CD4-positive, alpha-beta T cell treated with Interleukin-4 for 1 hour (primary cell): ENCODE measurements at places on chromosomes 7 and 10.

- DNase-seq, result no peak
These were observed 21.8 kb upstream of the MYL7 start for GRCh38 chr7:44162785-44163395.

- peak; percentile 3 for DNase-seq
These were observed 24.0 kb upstream of the TM9SF3 start for GRCh38 chr10:96610817-96611216.

GRCh38 chr10:75358132-75358531, 43.4 kb downstream of the ZNF503 start:
- DNase-seq, result no peak

GRCh38 chr10:128575761-128576160, 449.5 kb upstream of the MKI67 start:
- DNase-seq, result no peak

- DNase-seq, result no peak
These were observed 1121.3 kb upstream of the AUTS2 start for GRCh38 chr7:68476966-68477365.

DNA sequence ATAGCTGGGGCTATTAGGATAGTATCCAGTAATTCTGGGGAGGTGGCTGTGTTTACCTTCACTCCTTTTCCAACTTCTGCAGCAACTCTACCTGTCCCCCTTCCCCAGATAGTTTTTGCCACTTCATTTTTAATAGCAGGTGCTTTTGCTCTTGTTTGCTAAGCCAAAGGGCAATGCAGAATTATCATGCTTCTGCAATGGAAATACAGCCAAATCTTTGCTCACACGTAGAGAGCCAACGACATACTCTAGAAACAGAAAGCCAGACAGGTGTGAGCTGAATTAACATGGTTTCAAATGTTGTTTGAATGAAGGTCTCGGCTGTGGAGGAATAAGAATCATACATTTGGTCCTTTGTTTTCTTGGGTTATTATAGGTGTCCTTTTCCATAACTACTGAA, 14.4 kb downstream of the PLEKHS1 start:
- DNase-seq, result no peak

DNA sequence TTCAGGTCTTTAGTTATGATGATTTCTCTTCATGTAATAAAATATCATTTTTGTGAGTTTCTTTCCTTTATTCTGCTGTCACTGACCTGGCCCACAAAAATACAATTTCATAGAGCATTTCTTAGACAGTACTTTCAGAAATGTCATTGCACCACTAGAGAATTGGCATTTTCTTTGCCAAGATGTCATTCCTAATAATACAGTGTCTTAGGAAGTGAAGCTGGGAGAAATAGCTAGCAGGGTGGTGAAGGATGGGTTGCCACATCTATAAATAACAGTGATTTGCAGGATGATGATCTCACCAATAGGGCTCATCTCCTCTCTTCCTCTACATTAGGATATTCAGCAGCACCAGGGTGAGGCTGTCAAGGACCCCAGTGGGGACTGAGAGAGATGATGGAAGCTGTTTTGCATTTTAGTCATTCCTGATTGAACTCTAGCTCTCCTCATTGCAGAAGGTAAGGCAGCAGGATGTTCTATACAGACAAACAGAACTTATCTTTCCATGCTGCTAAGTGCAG, 452.1 kb downstream of the NXPH1 start:
- DNase-seq, result no peak

DNA sequence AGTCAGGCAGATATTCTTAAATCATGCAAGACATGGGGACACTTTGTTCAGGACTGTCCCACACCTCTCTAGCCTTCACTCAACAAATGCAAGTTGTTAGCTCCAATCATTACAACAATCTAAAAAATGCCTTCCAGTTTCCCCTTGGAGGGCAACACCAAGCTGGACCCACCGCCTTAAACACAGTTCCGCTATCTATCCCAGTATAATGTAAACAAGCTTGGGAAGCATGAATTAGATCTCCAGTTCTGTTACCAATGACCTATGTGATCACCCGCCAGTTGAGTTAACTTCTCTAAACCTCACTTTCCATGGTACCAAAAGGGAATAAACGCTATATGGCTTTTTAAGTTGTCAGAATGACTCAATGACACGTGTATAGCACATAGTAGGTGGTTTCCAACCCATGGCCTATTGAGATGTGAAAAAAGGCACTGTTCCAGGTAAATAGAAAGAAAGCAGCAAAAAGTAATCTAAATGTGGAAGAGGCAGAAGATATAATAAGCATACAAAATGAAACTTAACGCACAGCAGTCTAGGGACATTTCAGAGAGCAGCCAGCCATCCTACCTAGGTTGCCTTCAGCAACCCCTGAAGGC, 2.4 kb upstream of the REEP3 start:
- DNase-seq, result no peak

GRCh38 chr7:155913291-155913690, 101.0 kb upstream of the SHH start:
- DNase-seq, result no peak

GRCh38 chr10:91051829-91052228, 130.9 kb upstream of the ANKRD1 start:
- no peak for DNase-seq

DNA sequence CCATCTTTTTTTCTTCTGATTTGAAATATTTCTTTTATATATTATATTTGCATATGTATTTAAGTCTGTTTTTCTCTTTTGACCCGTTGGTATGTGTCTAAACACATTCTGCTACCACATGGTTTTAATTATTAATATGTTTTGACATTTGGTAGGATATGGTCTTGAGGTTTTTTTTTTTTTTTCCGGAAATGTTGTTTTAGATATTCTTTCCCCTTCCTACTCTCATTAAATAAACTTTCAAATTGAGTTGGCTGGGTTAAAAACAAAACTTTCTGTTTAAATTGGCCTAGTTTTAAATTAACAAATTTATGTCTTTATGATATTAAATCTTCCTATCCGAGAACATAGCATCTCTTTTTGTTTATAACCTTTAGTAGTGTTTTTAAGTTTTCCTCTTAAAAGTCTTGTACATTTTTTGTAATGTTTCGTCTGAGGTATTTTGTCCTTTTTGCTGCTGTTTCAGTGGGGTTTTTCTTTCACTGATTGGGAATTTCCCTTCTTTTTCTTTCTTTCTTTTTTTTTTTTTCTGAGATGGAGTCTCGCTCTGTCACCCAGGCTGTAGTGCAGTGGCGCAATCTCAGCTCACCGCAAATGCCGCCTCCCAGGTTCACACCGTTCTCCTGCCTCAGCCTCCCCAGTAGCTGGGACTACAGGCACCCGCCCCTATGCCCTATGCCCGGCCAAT, 25.4 kb downstream of the STAM start:
- peak; percentile 73 for DNase-seq

DNA sequence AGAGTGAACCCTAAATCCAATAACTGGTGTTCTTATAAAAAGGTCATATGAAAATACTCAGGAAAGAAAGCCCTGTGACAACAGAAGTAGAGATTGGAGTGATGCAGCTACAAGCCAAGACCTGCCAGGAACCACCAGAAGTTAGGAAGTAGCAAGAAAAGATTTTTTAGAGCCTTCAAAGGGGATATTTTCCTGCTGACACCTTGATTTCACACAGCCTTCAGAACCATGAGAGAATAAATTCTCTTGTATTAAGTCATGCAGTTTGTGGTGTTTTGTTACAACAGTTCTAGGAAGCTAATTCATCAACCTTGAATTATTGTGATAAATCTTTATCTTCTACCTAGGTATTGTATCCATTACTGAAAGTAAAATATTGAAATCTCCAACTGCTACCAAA, 81.0 kb downstream of the HYCC1 start:
- no peak for DNase-seq

DNA sequence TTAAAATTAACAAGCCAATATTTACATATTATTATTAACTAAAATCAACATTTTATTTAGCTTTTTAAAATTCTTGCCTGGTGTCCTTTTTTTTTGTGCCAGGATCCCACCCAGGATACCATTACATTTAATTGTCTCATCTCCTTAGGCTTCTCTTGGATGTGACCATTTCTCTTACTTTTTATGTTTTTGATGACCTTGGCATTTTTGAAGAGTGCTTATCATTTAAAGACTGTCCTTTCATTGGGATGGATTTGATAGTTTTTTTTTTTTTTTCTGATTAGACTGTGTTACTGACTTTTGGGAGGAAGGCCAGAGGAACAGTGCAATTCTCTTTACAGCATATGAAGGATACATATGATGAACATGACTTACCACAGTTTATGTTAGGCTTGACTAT, 181.4 kb upstream of the SMIM30 start:
- no peak for DNase-seq

DNA sequence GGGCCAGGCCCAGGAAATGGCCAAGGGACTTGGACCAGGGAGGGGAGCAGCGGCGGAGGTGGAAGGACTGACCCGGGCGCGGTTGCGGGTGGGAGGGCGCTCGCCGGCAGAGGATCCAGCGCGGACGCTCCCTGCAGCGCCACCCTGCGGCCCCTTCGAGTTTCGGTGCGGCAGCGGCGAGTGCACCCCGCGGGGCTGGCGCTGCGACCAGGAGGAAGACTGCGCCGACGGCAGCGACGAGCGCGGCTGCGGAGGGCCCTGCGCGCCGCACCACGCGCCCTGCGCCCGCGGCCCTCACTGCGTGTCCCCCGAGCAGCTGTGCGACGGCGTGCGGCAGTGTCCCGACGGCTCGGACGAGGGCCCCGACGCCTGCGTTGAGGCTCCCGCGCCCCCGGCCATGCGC, 16.8 kb upstream of the ZNF467 start:
- peak; percentile 26 for DNase-seq

GRCh38 chr10:110827875-110828274, 43.9 kb upstream of the PDCD4 start:
- DNase-seq, result no peak

- DNase-seq, result no peak
These were observed 156.8 kb upstream of the LYZL1 start for GRCh38 chr10:29131952-29132547.

DNA sequence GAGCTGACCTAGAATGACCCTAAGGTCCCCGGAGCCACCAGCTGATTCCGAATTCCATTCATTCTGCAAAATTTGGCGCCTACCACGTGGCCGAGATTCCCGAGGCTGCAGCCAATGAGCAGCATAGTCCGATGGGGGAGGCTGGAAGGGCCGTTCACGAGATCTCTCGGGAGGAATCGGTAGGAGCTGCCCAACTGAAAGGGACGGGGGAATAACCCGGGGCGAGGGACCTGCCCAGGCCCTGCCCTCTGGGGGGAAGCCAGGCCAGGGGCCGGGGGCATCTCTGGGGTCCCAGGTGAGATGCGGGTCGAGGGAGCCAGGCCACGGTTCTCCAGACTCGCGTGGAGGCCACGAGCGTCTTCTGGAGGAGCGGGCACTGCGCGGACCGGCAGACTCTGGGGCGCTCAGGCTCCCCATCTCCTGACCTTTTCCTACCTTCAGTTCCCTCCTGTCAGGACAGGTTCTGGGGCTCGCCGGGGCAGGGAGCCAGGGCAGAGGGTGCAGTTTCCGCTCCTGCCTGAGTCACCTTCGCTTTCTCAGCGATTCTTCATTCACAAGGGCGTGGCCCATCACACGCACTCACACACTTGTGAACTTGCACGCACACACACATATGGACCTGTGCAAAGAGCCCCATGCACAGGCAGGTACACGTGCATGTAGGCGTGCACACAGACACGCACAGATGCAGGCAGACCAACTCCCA, 173.4 kb downstream of the RNF216 start:
- no peak for DNase-seq

GRCh38 chr7:20464891-20465290, 134.2 kb downstream of the ITGB8 start:
- no peak for DNase-seq

DNA sequence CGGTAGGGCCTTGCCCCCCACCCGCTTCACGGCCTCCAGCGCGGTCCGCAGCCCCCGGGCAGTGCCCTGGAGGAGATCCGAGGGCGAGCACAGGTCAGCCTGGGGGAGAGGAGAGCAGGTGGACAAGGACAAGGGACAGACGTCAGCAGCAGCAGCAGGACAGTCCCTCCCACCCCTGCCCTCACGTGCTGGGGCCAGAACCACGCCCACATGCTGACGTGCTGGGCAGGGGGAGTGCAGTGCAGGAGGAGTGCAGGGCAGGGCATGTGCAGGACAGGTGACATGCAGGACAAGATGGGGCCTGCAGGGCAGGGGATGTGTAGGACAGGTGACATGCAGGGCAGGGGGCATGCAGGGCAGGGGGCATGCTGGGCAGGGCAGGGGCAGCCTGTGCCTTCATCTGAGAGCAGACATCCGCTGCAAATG, 1.5 kb upstream of the SAP25 start:
- DNase-seq, result no peak

- DNase-seq, result no peak
These were observed 186.4 kb downstream of the LRRC4 start for GRCh38 chr7:127844707-127845331.

DNA sequence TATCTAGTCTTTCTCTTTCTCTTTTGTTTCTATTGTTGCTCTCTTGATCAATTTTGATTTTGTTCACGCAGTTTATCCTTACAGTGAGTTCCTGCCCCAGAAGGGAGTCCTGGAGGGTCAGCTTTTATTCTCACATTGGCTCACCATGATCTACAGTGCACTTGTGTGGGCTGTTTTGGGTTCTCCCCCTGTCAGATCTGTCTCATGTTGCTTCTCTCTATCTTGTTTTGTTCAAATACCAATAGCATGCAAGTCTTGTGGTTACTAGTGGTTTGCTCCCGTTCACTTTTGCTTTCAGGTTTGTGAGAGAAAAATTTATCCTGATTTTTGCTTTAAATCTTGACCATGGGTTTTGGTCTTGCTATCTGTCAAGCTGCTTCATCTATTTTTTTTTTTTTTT, 74.3 kb downstream of the PTN start:
- DNase-seq, result no peak

- no peak for DNase-seq
These were observed 18.8 kb downstream of the GNAI1 start for GRCh38 chr7:80153446-80153845.

- DNase-seq, result peak; percentile 81
These were observed 80.5 kb upstream of the PPIF start for GRCh38 chr10:79266543-79267312.

GRCh38 chr10:1465418-1465911, 271.9 kb downstream of the ADARB2 start:
- no peak for DNase-seq

- no peak for DNase-seq
These were observed 1.7 kb upstream of the SPACDR start for GRCh38 chr7:100465702-100466311.

- no peak for DNase-seq
These were observed 4.8 kb upstream of the MTPAP start for GRCh38 chr10:30353851-30354250.

GRCh38 chr7:39880556-39880955, 69.5 kb upstream of the CDK13 start:
- DNase-seq, result no peak

DNA sequence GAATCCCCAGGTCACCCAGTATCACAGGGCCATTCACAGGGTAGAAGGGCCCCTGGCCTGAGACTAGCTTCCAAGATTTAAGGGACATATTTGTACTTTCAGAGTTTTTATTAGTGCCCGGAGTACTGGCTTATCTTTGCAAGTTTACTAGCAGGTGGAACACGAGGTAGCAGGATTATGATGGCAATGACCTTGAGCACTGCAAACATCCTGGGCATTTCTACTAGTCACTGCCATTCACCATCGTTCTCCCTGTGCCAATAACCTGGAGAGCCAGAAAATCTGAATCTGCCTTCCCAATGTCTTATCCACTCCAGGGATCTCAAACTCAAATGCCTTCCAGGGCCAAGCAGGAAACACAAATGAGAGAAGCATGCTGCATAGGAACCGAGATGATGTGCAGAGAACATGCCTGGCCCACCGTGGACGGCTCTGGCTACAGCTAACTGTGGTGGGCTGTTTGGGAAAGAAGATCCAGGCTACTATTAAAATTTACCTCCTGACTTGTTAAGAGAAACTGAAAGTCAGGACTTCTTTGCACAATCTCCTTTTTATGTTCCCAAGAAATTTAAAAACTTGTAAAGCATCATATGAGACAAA, 16.7 kb downstream of the FAM53B start:
- DNase-seq, result no peak
